Heart right ventricle (tissue), 16 donors: ENCODE measurements at places on chromosomes 7 and 10.

DNA sequence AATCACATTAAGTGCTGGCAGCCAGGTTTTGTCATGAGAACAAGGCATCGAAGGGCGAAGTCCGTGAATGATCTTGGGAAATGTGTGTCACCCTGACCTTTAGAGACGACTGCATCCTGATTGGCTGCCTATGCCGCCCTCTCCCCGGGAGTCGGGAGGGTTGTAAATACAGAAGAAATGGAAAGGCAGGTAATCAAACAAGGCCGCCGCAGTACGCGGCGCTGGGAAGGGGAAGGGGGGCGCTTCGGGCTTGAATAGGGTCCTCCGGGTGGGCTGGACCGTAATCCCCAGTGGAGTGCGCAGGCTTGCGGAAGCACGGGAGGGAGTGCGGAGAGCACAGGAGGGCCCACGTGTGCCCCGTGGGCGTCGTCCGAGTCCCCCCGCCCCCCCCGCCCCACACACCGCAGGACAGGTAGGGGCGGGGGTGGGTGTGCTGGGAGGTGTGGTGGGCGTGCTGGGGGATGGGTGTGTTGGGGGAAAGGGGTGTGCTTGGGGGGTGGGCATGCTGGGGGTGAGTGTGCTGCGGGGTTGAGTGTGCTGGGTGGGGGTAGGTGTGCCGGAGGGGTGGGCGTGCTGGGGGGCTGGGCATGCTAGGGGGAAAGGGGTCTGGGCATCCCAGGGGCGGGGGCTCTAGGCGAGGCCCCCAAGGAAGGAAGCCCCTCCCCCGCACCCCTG is 169.4 kb downstream of the ARHGAP12 start:
- DNase-seq, result peak; percentile 52

GRCh38 chr7:70573696-70574095 is 558.2 kb upstream of the GALNT17 start:
- no peak for DNase-seq

DNA sequence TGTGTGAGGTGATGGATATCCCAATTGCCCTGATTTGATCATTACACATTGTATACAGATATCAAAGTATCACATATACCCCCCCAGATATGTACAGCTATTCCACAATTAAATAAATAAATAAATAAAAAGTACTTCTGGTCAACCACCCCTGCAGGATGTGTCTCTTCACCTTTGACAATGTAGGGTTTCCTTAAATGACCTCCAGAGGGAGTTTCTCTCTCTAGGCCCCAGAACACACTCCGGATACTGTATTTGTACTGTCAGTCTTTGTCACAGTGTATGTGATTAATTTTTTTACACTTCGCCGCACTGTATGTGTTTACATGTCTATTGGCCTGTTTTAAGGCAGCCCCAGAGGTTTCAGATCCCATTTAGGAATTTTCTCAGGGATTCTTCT is 123.6 kb downstream of the ADCYAP1R1 start:
- DNase-seq, result no peak

DNA sequence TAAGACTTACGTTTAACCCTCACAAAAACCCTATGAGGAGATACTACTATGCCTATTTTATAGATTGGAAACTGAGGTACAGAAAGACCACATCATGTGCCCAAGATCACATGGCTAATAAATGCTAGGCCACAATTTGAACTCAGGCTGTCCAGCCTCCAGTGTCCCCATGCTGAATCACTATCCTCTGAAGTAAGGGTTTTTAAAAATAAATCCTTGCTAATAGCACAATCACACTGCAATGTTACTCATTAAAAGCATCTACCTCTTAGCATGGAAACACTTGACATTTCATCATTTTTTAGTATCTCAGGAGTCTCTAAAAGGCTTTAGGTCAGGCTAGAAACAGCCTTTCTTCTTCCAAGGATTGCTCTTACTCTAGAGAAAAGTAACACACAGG is 50.0 kb upstream of the PPP1R3C start:
- no peak for DNase-seq

GRCh38 chr7:33258491-33258951 is 129.2 kb downstream of the BBS9 start:
- DNase-seq, result no peak

GRCh38 chr7:93902777-93903423 is 3.5 kb upstream of the GNGT1 start:
- peak; percentile 36 for DNase-seq

DNA sequence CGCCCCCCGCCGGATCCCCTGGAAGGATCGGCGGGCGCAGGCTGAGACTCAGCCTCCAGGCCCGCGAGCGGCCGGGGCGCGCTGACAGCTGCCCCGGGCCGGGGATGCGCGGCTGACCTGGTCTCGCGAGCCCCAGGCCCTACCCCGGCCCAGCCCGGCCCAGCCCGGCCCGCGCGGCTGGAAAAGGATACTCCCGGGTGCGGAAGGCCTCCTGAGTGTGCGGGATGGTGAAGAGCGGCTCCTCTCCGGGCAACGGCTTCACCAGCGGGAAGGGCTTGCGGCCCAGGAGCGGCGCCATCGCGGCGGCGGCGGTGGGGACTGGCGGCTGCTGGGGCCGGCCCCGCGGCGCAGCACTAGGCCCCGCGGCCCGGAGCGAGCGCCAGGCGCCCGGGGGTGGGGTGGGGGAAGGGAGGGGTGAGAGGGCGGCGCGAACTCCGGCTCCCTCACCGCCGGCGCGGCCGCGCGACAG is 423 bp downstream of the BAZ1B start:
- peak; percentile 73 for DNase-seq

DNA sequence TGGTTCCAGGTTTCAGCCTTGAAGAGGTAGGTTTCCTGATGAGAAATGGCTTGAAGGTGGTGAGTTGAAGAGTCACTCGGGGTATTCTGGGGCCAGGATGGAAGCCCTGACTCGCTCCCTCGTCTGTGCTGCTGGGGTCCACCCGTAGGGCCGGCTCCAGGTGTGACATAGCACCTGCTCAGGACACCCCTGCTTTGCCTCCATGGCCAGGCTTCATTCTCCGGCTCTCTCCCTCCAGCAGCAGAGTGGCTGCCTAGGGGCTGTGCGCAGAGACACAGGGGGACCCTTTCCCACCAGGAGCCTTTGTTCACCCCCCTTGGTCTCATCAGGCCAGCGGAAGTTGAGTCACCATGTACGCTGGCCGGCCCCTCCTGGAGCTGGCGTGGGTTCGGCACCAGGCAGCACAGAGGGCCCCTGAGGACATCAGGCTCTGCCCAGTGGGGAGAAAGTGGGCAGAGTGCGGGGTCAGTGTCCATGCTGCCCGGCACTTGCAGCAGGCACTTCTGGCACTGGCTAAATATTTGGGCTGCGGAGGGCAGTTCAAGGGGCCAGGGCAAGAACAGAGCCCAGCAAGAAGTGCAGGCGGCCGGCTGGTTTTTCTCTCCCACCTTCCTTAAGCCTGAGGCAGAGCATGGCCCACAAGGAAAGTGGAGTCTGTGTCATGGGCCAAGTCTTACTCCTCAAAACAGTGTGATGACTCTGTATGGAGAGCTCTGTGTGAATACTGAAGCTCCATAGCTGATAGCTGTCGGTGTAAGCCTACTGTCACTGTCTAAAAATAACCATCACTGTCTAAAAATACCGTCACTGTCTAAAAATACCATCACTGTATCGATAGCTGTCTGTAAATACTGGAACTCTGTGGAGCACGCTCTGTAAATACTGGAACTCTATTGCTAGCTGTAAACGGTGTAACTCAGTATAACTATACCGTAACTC is 3.7 kb upstream of the PRKAR1B start:
- DNase-seq, result no peak

DNA sequence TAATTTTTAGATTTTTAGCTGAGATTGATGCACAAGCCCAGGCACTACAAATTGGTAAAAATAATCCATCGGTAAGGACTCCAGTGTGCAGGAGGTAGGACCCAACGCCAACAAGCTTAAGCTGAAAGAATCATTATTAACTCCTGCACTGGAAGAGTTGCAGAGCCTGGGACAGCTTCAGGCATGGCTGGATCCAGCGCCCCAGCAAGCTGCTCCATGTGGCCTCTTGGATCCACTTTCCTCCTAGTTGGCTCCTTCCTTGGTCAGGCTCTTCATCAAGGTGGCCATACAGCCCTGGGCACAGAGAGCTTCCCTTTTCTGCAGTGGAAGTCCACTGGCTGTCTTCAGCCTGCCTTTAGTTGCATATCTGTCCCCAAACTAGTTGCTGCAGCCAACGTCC is 497.4 kb upstream of the FOXK1 start:
- no peak for DNase-seq

DNA sequence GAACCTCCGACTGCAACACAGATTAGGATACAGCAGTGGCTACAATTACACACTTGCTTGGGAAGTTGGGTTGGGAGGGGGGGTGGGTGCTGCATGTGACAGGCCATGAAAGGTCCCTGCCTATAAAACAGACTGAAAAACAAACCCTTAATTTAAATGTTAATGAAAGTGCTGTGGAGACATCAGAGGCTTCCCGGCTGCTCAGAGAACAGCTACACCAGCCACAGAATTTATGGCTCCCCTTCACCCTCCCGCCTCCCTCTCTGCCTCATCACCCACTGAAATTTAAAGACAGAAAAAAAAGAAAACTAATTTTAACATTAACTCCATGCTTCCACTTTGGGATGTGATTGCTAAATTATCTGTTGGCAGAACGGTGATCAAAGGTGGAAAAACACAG is 34.7 kb downstream of the FBXW4 start:
- no peak for DNase-seq

DNA sequence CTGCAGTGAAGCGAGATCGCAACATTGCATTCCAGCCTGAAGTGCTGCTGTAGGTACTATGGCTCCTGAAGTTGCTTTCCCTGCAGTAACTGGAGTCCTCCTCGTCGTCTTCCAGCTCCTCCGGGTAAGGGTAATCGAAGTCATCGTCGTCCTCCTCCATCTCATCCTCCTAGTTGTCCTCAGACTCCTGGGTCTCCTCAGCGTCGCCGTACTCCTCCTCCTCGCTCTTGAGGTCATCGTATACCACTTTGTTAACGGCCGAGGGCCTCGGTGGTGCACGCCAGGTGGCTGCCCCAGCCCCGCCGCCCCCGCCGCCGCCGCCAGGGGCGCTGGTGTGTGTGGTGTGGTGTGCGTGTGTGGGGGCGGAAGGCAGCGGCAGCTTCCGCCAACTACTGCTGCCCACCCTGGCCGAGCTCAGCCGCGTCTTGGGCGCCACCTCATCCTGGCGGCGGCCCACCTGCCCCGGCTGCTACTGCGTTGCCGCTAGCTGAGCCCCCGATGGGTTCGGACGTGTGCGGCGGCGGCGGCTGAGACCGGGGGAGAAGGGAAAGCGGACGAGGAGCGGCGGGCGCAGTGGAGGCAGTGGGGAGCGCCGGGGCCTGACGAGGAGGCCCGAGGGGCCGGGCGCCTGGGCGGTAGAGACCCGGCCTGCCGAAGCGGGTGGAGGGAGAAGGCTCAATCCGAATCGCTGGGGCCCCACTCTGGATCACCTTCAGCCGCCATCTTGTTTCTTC is 11.8 kb upstream of the ACBD5 start:
- peak; percentile 81 for DNase-seq

DNA sequence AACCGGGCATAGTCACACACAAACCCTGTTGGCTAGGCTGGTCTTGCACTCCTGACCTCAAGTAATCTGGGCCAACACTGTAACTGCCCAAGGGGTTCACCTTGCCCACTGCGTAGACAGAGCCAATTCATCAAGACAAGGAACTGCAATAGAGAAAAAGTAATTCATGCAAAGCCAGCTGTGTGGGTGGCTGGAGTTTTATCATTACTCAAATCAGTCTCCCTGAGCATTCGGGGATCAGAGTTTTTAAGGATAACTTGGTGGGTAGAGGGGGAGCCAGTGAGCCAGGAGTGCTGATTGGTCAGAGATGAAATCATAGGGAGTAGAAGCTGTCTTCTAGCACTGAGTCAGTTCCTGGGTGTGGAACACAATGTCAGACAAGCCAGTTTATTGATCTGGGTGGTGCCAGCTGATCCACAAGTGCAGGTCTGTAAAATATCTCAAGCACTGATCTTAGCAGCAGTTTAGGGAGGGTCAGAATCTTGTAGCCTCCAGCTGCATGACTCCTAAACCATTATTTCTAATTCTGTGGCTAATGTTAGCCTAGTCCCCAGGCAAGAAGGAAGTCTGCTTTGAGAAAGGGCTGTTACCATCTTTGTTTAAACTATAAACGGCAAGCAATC is 15.6 kb upstream of the FXYD4 start:
- no peak for DNase-seq

DNA sequence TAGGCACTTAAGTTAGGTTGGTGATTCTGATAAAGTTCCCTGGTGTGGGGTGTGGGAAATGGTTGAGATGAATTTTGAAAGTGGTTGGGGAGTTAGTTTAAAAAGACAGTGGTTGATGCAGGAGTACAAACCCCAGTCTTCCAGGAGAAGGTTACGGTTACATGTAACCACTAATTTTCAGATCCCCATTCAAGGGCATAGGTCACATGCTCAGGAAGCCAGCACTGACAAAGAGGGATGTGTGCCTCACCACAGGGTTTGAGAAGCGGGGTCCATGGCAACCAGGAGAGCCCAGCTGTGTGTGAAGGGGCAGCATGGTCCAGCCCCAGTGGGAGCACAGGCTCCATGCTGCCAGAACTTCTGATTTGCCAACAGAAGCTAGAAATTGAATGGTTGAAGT is 144.2 kb downstream of the MDFIC start:
- no peak for DNase-seq

GRCh38 chr7:543501-544337 is 24.1 kb upstream of the PDGFA start:
- DNase-seq, result no peak

DNA sequence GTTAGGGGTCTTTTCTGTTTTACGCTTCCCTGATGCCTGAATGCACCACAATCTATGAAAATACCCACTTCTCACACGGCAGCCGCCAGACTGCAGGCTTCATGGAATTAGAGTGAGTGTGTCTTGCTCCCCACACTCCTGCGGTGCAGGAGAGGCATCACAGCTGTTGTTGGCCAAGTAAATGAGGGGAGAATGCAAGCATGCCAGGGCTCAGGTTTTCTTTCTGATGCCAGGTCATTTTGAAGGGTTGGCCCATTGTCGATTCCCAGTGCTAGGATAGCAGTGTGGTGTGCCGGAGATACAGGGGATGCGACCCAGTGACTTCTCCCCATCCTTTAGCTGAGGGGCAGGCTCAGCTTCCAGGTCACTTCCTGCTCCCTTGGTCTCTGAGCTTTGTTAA is 16.3 kb downstream of the CXCL12 start:
- no peak for DNase-seq

- no peak for DNase-seq
These were observed 4.2 kb downstream of the CTBP2 start for GRCh38 chr10:125156196-125156595.

DNA sequence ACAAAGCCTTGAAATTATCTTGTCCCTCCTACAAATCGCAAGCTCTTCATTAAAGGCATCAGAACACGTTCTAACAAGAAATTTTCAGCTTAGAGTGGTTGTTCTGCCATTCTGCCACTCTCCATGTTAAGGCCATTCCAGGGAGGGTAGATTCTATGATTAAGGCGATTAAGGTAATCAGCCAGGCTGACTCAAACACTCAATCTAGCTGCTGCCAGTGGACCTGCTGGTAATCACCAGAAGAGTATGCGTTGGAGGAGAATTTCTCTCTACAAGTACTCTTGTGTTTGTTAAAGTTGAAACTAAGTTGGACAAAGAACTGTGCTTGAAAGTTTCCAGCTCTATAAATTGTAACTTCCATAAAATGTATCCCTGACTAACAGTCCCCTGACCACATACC is 149.2 kb upstream of the COL1A2 start:
- no peak for DNase-seq

- DNase-seq, result no peak
These were observed 21.5 kb upstream of the GGCT start for GRCh38 chr7:30526163-30526562.
